CD4-positive, alpha-beta memory T cell (primary cell): ENCODE measurements at places on chromosomes 6 and 20.

- no peaks in the 10 kb centered on the region for H3K36me3 ChIP-seq
- no peak for DNase-seq
- H3K4me3 ChIP-seq, result peak overlapping the region; percentile 85
- peak overlapping the region; percentile 82 for H3K27ac ChIP-seq
- H3K4me1 ChIP-seq, result peaks cover 30% of the 10 kb centered on the region
- H3K27me3 ChIP-seq, result no peaks in the 10 kb centered on the region
Measured at GRCh38 chr6:26217714-26218075, 130.5 kb downstream of the HFE start.

- H3K36me3 ChIP-seq, result no peaks in the 10 kb centered on the region
- peaks cover 6% of the 10 kb centered on the region for H3K4me1 ChIP-seq
- no peaks in the 10 kb centered on the region for H3K27me3 ChIP-seq
- DNase-seq, result no peak
Measured at GRCh38 chr20:23425129-23425528, 3.8 kb upstream of the NAPB start.

GRCh38 chr20:20439602-20440190 is 71.8 kb downstream of the INSM1 start:
- no peak for DNase-seq
- H3K4me1 ChIP-seq, result no peaks in the 10 kb centered on the region
- H3K27me3 ChIP-seq, result no peaks in the 10 kb centered on the region
- no peak overlapping the region for H3K27ac ChIP-seq

- H3K4me1 ChIP-seq, result no peaks in the 10 kb centered on the region
- H3K27me3 ChIP-seq, result no peaks in the 10 kb centered on the region
- no peak overlapping the region for H3K4me3 ChIP-seq
- no peak overlapping the region for H3K27ac ChIP-seq
Measured at GRCh38 chr6:3882431-3882830, 33.3 kb downstream of the FAM50B start.

DNA sequence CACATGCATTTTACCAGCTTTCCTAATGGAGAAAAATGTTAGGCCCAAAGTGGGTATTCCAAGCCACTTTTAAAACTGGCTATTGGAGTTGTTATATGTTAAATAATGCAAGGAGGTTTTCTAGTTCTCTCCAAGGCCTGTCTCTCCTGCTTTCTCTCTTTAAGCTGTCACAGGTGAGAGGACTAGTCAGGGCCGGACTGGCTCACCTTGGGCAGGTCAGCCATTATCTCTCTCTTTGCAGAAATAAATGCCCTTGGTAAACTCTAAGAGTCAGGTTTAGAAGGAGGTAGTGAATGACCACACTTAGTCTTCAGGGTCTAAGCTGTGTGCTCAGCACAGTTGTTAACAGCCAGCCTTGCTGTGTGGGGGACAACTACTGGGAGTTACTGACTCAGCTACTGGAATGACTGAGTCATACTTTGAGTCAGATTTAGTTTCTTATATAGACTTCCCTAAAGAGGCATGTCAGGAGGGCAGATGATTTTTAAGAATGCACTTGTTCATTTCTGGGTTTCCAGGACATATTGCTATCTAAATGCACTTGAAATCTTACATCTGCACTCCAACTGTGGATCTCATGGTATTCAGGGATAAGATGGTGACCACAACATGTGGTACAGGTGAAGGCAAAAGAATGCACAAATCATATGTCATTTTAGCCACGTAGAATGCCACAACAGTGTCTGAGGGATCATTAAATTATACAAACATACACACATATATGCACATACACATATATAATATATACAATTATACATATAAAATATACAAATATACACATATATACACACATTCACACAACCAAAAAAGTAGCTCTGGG is 719.4 kb downstream of the EPM2A start:
- no peak overlapping the region for H3K27ac ChIP-seq
- no peaks in the 10 kb centered on the region for H3K27me3 ChIP-seq
- H3K4me3 ChIP-seq, result no peak overlapping the region
- H3K36me3 ChIP-seq, result no peaks in the 10 kb centered on the region

GRCh38 chr20:59010995-59011873 is 4.2 kb upstream of the CTSZ start:
- no peaks in the 10 kb centered on the region for H3K36me3 ChIP-seq
- H3K4me1 ChIP-seq, result peaks cover 34% of the 10 kb centered on the region
- H3K4me3 ChIP-seq, result no peak overlapping the region
- no peak overlapping the region for H3K27ac ChIP-seq
- no peaks in the 10 kb centered on the region for H3K27me3 ChIP-seq
